ENCODE measurements at places on chromosomes 12 and 14. TPM values are rescaled to one million over a fixed set of nuclear protein-coding genes. Genes with fewer than 3 reads are reported as not detected.

Gene SOAT2
- 0.11 TPM for total RNA-seq

Gene TGM1
- 1.1 TPM for total RNA-seq

Gene FAM177A1
- total RNA-seq, result 41.3 TPM

Gene IAPP
- total RNA-seq, result not detected

Gene RIPK3
- total RNA-seq, result 180 TPM

Gene RHNO1
- total RNA-seq, result 31.1 TPM

All from articular chondrocyte of knee joint (primary cell).